ENCODE measurements at places on chromosomes 4 and X.
A peak's percentile ranks its signal among the peaks of the same experiment; 100 is the strongest.

DNA sequence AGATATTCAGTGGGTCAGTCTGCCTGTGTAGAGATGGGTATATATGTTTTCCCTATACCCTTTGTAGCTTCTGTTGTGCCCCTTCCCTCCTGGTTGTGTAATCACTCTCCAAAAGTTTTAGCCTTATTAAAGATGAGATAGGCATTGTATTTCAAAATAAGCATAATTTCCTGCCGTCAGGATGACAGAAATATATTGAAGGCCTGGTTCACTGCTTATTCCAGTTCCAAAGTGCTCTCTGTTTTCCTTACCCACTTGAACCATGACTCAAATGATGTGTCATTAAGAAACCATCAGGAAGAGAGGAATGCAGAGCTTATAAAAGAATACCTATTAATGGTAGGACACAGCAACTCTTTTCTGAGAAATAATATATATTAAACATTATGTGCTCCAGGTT lies 178.5 kb downstream of the GABRB1 start:
- DNase-seq, result no peak

- DNase-seq, result peak; percentile 22
Measured at GRCh38 chrX:71492231-71493065, 40.5 kb upstream of the OGT start.

- no peak for DNase-seq
Measured at GRCh38 chrX:56783996-56784620, 55.1 kb downstream of the NBDY start.

- DNase-seq, result no peak
Measured at GRCh38 chr4:42101446-42101975, 50.9 kb downstream of the BEND4 start.

DNA sequence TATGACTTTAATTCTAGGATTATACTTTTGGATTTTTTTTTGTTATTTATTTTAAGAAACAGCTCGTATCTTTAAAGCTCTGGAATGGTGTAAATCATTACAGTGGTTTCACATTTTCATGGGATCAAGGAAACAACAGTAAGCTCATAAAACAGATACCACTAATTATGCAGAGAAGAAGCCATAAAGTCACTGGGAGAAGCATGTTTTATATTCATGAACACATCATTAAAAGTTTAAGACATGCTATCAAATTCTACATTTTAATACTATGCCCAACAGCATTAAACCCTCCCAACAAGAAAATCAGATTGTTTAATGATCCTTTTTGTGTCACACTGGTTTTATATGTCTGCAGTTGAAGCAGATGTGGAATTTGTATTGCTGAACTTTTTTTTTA lies 149.9 kb downstream of the FBXO8 start:
- DNase-seq, result no peak

- no peak for DNase-seq
Measured at GRCh38 chrX:20639115-20639514, 372.4 kb upstream of the RPS6KA3 start.

- DNase-seq, result no peak
Measured at GRCh38 chr4:123110685-123111084, 188.3 kb upstream of the NUDT6 start.

GRCh38 chr4:108240366-108240765 lies 71.6 kb upstream of the LEF1 start:
- no peak for DNase-seq

GRCh38 chrX:1403228-1403627 lies 11.3 kb upstream of the SLC25A6 start:
- DNase-seq, result no peak

DNA sequence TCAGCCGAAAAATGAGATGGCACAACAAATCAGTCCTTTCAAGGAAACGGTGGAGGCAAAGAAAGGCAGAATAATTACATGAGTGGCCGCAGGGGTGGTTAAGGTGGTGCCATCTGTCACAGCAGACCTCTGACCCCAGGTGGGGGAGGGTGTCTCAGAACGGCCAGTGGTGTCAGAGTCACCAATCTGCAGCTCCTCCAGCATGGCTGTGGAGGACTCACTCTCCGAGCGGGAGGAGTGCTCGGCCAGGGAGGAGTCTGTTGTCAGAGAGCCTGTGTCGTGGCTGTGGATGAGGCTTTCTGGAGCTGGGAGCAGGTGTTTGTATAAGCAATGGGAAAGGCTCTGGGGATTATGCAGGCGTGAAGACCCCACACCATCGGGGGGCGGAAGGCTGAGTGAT lies 130.3 kb upstream of the PDLIM3 start:
- no peak for DNase-seq

DNA sequence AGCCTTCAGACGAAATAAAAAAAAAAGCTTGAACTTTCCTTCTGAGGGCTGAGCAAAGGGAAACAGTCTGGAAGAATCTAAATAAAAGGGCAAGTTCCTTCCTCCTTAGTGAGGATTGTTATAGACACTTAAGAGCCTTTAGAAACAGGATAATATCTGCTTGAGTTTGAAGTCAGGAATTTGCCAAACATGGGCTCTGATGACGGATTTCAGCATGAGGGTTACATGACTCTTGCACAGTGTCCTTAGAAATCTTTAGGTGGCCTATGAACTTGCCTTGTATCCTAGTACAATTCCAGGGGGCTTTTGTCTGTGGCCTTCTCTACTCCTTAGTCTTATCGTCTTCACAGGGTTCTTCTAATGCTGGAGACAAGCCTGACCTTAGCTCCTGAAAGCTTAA lies 94.1 kb downstream of the RLIM start:
- DNase-seq, result no peak

GRCh38 chr4:120059036-120059435 lies 7.6 kb downstream of the MAD2L1 start:
- DNase-seq, result no peak

DNA sequence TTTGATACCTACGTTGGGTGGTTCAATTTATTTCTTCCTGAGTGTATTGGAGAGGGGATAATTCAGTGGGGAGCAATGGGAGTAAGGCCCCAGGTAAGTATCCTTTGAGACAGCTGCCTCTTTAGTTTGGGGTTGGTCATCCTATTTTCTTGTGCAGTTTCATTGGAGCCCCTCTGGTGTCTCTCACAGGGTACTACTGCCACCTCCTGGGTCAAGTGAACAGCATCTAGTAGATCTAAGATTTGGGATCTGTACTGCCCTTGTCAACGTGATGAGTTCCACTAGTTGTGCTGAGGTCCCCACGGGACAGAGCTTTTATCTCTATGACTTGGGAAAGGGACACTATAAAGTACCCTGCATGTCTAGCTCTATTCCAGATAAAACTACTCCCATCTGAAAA lies 80.6 kb downstream of the PBDC1 start:
- no peak for DNase-seq

DNA sequence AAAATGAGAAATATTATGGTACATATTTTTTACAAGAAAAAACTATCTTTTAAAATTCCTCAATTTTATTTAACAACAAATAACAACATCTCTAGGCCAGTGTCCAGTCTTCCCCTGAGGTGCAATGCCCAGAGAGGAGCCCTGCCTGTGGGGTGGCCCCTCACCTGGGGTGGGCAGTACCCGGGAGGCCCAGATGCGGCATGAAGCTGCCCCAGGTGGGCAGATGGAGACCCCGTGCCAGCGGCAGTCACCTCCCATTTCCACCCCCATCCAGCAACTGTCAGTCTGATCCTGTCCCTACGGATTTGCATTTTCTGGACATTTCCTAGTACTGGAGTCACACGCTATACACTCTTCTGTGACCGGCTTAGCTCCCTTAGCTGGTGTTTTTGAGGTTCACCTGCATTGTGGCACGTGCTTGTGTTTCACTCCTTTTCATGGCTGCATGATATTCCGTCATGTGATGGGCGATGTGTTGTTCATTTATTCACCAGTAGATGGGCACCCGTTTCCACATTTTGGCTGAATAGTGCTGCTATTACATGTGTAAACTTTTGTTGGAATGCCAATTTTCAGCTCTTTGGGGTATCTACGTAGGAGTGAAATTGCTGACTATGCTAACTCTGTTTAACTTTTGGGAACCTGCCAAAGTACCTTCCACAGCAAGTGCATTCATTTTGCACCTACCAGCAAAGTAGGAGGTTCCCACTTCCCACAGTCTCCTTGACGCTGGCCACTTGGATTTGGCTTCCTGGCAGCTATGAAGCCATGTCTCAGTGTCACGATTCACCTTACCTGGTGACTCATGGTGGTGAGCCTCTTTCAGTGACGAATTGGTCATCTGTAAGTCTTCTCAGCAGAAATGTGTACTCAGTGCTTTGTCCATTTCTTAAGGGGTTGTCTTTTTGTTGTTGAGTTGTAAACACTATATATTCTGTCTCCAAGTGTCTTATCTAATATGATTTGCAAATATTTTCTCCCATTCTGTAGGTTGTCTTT lies 11.7 kb upstream of the MAEA start:
- DNase-seq, result no peak

DNA sequence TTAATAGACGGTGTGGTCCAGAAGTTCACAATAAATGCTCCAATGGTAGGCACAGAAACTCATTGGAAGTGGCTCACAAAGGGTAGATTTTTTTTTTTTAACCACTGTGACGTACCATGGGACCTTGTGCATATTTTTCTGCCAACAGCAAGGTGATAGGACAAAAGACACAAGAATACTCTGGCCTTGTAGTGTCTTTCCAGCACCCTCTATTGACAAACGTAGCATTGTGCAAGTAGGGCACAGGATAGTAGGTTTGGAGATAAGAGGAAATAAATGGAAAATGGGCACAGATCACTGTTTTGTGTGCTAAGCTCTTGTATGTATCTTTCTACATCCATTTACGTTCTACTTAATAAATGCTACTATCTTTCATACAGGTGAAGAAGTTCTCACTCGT lies 2054.9 kb downstream of the PCDH7 start:
- DNase-seq, result no peak
